DMS 273 treated with DMSO at 0.1 percent for 48 hours (cell line): ENCODE measurements at places on chromosomes 5 and 9.

- no peak for DNase-seq
Measured at GRCh38 chr5:73395256-73395655, 53.3 kb downstream of the FOXD1 start.

- DNase-seq, result no peak
Measured at GRCh38 chr9:123111427-123112014, 78.1 kb downstream of the GPR21 start.

DNA sequence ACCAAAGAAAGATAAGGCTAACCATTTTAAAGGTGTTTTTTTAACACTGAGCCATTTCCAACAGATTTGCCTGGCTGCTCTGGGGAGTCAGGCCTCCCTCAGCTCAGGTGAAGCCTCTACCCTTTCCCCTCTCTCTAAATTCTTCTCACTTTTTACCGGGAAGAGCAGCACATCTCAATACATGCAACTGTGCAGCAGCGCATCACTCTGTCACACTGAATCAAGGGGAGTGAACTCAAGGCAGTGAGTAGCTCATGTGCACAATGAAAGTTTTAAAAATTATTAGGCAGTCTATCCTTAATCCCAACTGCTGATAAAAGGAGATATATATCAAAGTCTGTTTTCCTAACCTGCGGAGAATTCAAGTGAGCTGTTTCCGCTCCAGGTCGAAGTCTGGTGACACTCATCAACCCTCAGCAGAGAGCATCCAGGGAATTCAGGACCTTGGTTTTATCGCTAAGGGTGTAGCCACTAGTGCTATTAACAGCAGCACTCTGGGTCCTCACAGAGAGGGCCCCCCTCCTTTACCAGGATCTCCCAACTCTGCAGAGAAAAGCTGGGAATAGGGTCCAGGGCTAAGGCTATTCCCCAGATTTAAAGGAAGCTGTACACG, 1.0 kb downstream of the CEMIP2 start:
- DNase-seq, result no peak

DNA sequence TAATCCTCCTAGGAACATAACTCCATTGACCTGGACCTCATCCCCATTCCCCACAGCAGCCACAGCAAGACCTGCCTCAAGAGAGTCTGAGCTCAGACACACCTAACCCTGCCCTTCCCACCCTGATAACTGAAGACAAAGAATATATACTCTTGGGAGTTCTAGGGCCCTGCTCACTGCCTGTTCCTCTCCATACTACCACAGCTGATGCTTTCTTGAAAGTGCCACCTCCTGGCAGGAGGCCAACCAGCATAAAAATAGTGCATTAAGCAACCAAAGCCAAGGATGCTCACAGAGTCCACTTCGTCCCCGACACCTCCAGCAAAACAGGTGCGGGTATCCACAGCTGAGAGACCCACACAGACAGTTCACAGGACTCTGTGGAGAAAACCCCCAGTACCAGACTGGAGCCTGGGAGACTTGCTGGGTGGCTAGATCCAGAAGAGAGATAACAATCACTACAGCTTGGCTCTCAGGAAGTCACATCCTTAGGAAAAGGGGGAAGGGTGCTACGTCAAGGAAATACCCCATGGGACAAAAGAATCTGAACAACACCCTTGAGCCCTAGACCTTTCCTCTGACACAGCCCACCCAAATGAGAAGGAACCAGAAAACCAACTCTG, 23.5 kb downstream of the FAM114A2 start:
- DNase-seq, result no peak

GRCh38 chr9:17490110-17490509, 88.8 kb upstream of the SH3GL2 start:
- no peak for DNase-seq
